ENCODE measurements at places on chromosomes 2 and 18. TPM values are rescaled to one million over a fixed set of nuclear protein-coding genes. Genes with fewer than 3 reads are reported as not detected.

Gene HSPE1
- total RNA-seq = 23.5 TPM

Gene RSAD2
- 0.72 TPM for total RNA-seq

Gene MYO5B
- total RNA-seq = 0.36 TPM

Gene TXNDC9
- 75.7 TPM for total RNA-seq

Gene CAPN14
- under 0.01 TPM for total RNA-seq

Gene ASTL
- total RNA-seq = not detected

Gene ANKRD53
- total RNA-seq = 1.1 TPM

DNA sequence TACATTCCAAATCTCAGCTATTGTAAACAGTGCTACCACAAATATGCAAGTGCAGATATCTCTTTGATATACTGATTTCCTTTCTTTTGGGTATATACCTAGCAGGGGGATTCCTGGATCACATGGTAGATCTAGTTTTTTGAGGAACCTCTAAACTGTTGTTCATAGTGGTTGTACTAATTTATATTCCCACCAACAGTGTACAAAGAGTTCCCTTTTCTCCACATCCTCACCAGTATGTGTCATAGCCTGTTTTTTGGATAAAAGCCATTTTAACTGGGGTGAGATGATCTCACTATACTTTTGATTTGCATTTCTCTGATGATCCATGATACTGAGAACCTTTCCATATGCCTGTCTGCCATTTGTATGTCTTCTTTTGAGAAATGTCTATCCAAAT is 6.3 kb upstream of the CCNT2 start:
- H3K27ac ChIP-seq = no peak overlapping the region
- H3K27me3 ChIP-seq = no peaks in the 10 kb centered on the region
- no peaks in the 10 kb centered on the region for H3K36me3 ChIP-seq
- H3K4me3 ChIP-seq = no peak overlapping the region

DNA sequence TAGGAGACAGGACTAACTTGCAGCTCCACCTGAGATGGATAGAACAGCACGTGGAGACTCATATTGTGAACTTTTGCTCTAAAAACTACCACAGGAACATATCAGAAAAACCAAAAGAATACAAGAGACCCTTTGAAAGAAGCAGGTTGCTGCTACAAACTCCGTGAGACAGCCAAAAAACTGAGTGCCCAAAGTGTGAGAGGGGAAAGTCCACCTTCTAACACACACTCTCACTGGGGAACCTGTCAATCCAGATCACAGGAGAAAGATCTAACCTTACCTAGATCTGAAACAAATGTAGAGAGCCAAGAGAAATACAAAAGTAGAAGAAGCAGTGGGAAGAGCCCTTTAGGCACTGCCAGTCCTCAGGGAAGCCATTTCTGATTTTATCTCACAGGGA is 46.3 kb upstream of the SPOPL start:
- H3K27me3 ChIP-seq = no peaks in the 10 kb centered on the region
- no peak overlapping the region for H3K27ac ChIP-seq
- no peak overlapping the region for H3K4me3 ChIP-seq
- H3K36me3 ChIP-seq = no peaks in the 10 kb centered on the region

DNA sequence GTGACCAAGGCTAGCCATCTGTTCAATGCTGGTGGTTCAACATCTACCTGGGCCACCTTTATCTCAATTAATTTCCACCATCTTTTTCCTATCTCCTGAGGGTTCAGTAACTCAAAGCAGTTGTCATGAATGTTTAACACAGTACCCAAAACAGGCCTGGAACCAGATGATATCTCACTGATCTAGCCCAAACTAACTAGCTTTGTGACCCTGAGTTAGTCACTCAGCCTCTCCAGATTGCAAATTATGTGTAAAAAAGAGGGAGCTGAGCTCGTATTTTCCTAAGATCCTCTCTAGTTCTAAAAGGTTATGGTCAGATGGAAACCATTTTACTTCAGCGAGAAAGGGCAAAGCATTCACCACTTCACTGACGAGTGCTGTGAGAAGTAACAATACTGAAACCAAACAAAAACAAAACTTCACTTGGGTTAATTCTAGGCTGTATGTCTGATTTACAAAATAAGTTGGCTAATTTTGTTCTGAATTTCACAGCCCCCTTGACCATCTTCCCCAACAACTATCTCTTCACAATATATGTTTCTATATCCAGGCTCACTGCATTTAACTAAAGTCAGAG is 14.8 kb downstream of the SPRED2 start:
- H3K27me3 ChIP-seq = no peaks in the 10 kb centered on the region
- H3K27ac ChIP-seq = no peak overlapping the region
- H3K36me3 ChIP-seq = no peaks in the 10 kb centered on the region
- no peak overlapping the region for H3K4me3 ChIP-seq
- H3K4me1 ChIP-seq = peaks cover 18% of the 10 kb centered on the region
- DNase-seq = no peak

DNA sequence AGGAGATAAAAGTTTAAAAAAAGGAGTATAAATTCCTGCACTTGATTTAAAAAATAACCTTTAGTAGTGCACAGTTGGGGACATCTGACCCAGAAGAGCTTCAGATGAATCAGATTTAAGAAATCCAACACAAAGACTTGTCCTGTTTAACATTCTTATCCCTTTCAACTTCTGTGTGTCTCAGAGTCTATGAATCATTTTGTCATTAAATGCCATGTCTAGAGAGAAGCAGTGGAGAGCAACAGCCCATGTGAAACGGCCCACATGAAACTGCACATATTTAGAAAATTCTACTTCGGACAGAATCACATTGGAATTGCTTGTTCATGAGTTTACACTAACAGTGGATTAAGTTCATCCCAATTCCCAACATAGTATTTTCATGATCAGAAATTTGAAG is 278.6 kb downstream of the SLC8A1 start:
- H3K27ac ChIP-seq = no peak overlapping the region
- peak; percentile 73 for DNase-seq
- H3K4me3 ChIP-seq = no peak overlapping the region
- H3K36me3 ChIP-seq = peaks cover 7% of the 10 kb centered on the region
- peaks cover 10% of the 10 kb centered on the region for H3K4me1 ChIP-seq
- H3K27me3 ChIP-seq = no peaks in the 10 kb centered on the region

- H3K4me1 ChIP-seq = no peaks in the 10 kb centered on the region
- H3K27ac ChIP-seq = no peak overlapping the region
- no peak for DNase-seq
- no peak overlapping the region for H3K4me3 ChIP-seq
- H3K36me3 ChIP-seq = no peaks in the 10 kb centered on the region
Observed at GRCh38 chr18:60209042-60209441, 163.5 kb downstream of the MC4R start.

DNA sequence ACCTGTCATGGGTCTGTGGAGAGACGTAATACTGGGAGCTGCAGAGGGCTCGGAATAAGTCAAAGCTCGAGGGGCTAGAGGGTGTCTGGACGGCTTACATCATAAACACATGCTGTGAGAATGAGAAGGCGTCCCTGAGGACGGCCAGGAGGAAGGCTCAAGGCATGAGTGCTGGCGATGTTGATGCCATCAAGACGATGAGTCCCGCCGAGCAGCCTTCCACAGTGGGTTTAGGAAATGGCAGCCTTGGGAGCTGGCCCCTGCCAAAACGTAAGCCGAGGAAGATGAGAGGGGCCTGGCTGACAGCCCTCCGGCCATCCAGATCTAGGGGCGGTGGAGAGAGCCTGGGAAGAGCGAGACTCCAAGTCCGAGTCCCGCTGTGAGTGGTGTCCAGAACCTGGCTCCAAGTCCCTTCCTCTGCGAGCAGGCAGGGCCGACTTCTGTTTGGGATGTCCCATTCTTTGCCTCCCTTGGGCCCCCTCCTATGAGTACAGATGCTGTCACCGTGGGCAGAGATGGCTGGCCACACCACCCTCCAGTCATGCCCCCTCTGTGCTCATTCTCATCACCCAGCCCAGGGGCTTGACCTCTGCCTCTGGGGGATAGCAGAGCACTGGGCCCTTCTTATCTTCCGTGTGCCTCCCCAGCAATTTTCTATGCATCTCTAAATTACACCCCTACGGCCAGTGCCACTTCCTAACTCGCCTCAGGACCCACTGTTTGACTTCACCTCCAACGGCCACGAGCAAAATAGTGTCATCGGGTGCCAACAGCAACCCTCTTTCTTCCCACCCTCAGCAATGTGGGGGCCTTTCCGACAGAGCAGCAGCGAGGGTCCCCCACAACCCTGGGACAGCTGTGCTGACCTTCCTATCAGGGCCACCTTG is 175.7 kb downstream of the FAM210A start:
- H3K27ac ChIP-seq = no peak overlapping the region
- H3K27me3 ChIP-seq = peaks cover 8% of the 10 kb centered on the region
- no peaks in the 10 kb centered on the region for H3K4me1 ChIP-seq
- no peak overlapping the region for H3K4me3 ChIP-seq

DNA sequence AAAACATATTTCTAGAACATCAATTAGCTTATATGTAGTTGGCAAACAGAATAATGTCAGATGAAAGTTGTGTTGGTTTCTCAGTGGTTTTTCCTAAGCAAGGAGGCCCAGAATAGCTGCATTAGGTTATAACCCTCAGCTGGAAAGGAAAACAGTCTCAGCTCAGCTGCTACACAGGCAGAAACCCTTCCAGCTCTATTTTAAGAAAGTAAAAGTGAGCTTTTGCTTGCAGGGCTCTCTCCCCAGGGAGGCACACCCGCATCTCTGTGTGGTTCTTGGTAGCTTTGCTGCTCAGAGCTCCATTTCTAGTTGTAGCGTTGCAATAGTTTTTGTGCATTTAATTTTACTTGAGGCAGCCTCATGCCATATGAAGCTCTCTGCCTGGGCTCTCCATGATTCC is 54.6 kb downstream of the PIKFYVE start:
- H3K27me3 ChIP-seq = no peaks in the 10 kb centered on the region
- peak overlapping the region; percentile 18 for H3K27ac ChIP-seq
- no peak for DNase-seq
- peaks cover 12% of the 10 kb centered on the region for H3K4me1 ChIP-seq

DNA sequence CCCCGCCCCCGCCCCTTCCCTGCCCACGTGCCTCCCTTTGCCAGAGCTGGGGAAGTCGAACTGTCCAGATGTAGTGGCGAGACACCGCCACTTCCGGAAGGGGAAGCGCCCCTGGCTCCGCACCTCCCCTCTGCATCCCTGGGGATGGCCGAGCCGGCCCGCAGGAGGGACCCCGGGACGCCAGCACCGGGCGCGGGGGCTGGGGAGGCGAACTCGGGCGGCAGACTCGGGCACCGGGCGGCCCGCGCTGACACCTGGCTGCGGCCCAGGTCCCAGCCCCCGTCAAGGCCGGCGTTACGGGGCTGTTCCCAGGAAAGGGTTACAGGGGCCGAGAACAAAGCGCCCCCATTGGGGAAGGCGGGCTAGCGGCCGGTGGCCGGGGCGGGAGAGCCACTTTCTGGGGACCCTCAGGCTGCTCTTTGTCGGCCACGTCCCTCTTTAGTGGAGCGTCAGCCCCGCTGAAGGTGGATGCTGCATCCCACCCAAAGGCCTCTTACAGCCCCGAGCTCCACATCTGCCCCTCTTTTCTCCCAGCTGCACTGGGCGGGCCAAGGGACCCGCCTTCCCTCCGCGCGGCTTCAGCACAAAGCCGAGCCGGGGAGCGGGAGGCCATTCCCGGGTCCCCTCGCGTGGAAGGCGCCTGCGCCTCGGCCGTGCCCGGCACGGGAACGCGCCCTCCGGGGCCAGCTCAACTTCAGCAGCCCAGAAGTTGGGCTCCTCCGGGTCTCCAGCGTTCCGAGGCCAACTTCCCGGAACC is 1.3 kb downstream of the SDC1 start:
- DNase-seq = peak; percentile 97
- peaks cover 22% of the 10 kb centered on the region for H3K4me1 ChIP-seq
- no peaks in the 10 kb centered on the region for H3K36me3 ChIP-seq
- no peak overlapping the region for H3K27ac ChIP-seq
- peak overlapping the region; percentile 75 for H3K4me3 ChIP-seq
- no peaks in the 10 kb centered on the region for H3K27me3 ChIP-seq

GRCh38 chr2:222939979-222940378 is 79.1 kb downstream of the ACSL3 start:
- no peaks in the 10 kb centered on the region for H3K27me3 ChIP-seq
- H3K4me3 ChIP-seq = no peak overlapping the region
- H3K36me3 ChIP-seq = no peaks in the 10 kb centered on the region
- DNase-seq = no peak
- H3K27ac ChIP-seq = no peak overlapping the region
- H3K4me1 ChIP-seq = peaks cover 34% of the 10 kb centered on the region

Data from osteoblast (primary cell).